Osteocyte (in vitro differentiated cells): ENCODE measurements at places on chromosomes 4 and X. TPM values are rescaled to one million over a fixed set of nuclear protein-coding genes. Genes with fewer than 3 reads are reported as not detected.

The ARSJ gene
- 61.7 and 63.3 TPM in 2 replicates for total RNA-seq

The PFKFB1 gene
- not detected in 2 replicates for total RNA-seq

The TCP11X1 gene
- not detected in 2 replicates for total RNA-seq

The OTUD6A gene
- total RNA-seq: not detected in 2 replicates

The NUDT10 gene
- 0.39 and 0.59 TPM in 2 replicates for total RNA-seq

The HERC5 gene
- total RNA-seq: 0.81 and 0.91 TPM in 2 replicates

- no peak overlapping the region for H3K27ac ChIP-seq
- no peak for DNase-seq
- H3K36me3 ChIP-seq: no peaks in the 10 kb centered on the region
- no peak overlapping the region for H3K4me3 ChIP-seq
- H3K27me3 ChIP-seq: peaks cover 8% of the 10 kb centered on the region
- peaks cover 7% of the 10 kb centered on the region for H3K4me1 ChIP-seq
These were observed 248.0 kb upstream of the KCNIP4 start for GRCh38 chr4:22196551-22196950.

DNA sequence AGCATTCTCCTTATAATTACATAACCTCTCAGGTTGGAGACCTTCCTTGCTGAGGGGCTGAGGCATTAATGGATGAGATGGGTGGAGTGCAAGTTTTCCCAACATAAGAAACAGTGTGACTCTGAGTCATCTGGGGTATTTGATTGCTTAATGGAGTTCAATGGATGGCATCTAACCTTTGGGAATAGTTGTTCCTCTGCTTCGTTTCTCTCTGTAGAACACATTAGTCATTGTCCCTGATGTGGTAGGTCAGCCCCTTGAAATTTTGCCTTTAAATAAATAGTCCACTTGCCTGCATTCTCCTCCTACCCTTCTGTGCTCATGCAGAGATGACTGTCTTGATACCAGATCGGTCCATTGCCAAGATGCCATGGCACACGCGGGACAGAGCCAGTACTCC lies 38.6 kb downstream of the SLITRK2 start:
- H3K36me3 ChIP-seq: no peaks in the 10 kb centered on the region
- H3K27me3 ChIP-seq: no peaks in the 10 kb centered on the region
- H3K27ac ChIP-seq: no peak overlapping the region
- no peaks in the 10 kb centered on the region for H3K4me1 ChIP-seq

GRCh38 chrX:129979207-129979920 lies 3.1 kb upstream of the BCORL1 start:
- H3K36me3 ChIP-seq: no peaks in the 10 kb centered on the region
- no peak for DNase-seq
- H3K4me3 ChIP-seq: peak overlapping the region; percentile 57
- H3K27ac ChIP-seq: no peak overlapping the region
- no peaks in the 10 kb centered on the region for H3K27me3 ChIP-seq

GRCh38 chr4:41358647-41359421 lies 102.1 kb downstream of the UCHL1 start:
- no peak for DNase-seq
- H3K36me3 ChIP-seq: no peaks in the 10 kb centered on the region
- peaks cover 5% of the 10 kb centered on the region for H3K4me1 ChIP-seq
- peaks cover 43% of the 10 kb centered on the region for H3K27me3 ChIP-seq

DNA sequence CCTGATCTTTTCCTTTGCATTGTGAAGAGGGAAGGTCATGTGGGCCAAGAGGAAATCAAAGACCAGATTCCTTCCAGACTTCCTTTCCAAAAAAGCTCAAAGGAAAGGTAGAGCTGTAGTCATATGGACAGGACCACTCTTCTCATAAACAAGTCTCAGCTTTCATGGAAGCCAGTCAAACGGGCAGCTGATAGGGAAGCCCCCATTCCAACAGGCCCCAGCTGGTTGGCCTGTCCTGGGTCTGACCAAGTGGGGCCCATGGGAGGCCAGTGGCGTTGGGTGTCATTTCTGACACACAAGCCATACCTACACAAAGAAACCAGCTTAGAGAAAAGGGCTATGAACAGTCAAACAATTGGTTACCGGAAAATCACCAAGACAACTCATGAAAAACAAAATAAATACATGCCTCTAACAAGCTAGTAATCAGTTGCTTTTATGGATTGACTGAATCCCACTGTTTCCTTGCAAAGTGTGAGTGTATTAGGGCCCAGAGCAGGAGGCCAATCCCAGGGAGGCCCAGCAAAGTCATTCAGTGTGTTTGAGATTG lies 149.6 kb upstream of the MAMLD1 start:
- H3K4me3 ChIP-seq: no peak overlapping the region
- H3K27ac ChIP-seq: no peak overlapping the region
- no peak for DNase-seq
- H3K4me1 ChIP-seq: peaks cover 2% of the 10 kb centered on the region

DNA sequence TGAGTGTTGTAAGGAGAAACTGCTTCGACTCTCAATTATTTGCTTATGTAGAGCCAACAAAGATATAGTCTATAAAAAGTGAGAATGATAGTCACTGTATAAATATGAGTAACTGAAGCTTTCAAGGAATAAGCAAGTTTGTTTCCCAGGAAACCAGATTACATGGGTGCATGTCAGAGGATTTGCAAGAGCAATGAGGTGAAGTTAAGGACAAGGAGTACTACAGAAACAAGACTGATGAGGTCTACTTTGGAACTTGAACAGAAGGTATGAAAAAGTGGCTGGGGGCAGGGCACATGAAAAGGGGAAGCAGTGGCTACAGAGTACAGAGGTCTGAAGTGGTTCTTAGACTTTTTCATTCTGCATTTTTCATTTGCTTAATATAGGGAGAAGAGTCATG lies 321.0 kb upstream of the CXXC4 start:
- H3K4me3 ChIP-seq: no peak overlapping the region
- H3K27me3 ChIP-seq: no peaks in the 10 kb centered on the region
- no peak overlapping the region for H3K27ac ChIP-seq
- H3K36me3 ChIP-seq: no peaks in the 10 kb centered on the region
- no peak for DNase-seq
- no peaks in the 10 kb centered on the region for H3K4me1 ChIP-seq

- peaks cover 51% of the 10 kb centered on the region for H3K4me1 ChIP-seq
- H3K36me3 ChIP-seq: peaks cover 2% of the 10 kb centered on the region
- H3K4me3 ChIP-seq: no peak overlapping the region
- DNase-seq: no peak
These were observed 177.9 kb upstream of the TENM3 start for GRCh38 chr4:182065255-182065654.

DNA sequence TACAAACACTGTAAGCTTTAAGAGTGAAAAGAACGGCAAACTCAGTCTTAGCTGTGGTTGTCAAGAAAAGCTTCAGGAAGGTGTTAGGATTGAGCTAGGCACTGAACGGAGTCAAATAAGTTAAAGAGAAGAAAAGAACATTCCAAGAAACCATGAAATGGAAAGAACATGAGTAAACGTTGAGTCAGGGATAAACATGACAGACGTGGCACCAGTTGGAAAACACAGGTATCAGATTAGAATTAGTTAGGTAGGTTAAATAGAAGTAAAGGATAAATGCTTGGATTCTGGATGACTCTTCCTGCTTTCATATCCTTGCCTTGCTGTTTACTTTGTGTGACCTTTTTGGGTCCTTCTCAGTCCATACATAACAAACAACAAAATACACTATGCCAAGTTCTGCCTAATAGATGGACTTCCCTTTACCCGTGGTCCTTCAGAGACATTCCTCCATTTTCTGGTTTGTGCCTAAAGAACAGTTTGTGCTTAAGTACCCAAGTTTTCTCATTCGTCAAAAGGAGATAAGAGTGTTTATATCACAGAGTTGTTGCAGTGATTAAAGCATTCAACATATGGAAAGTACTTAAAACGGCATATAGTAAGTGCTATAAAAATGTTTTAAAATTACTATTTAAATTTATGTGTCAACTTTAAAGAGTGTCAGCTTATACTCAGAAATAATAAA lies 446.9 kb downstream of the TMA16 start:
- DNase-seq: no peak
- H3K27ac ChIP-seq: no peak overlapping the region
- H3K27me3 ChIP-seq: no peaks in the 10 kb centered on the region
- H3K36me3 ChIP-seq: no peaks in the 10 kb centered on the region
- H3K4me1 ChIP-seq: no peaks in the 10 kb centered on the region

- peaks cover 4% of the 10 kb centered on the region for H3K36me3 ChIP-seq
- peak overlapping the region; percentile 99 for H3K27ac ChIP-seq
- peak; percentile 89 for DNase-seq
- H3K4me3 ChIP-seq: peak overlapping the region; percentile 44
These were observed 253.2 kb downstream of the SPRY1 start for GRCh38 chr4:123649645-123650391.

- H3K27ac ChIP-seq: no peak overlapping the region
- H3K4me1 ChIP-seq: no peaks in the 10 kb centered on the region
- DNase-seq: no peak
- H3K36me3 ChIP-seq: no peaks in the 10 kb centered on the region
- H3K27me3 ChIP-seq: no peaks in the 10 kb centered on the region
- no peak overlapping the region for H3K4me3 ChIP-seq
These were observed 348.6 kb downstream of the AR start for GRCh38 chrX:67892401-67892800.

- no peaks in the 10 kb centered on the region for H3K27me3 ChIP-seq
- H3K27ac ChIP-seq: no peak overlapping the region
- no peak overlapping the region for H3K4me3 ChIP-seq
- no peaks in the 10 kb centered on the region for H3K36me3 ChIP-seq
These were observed 174.4 kb upstream of the FGF13 start for GRCh38 chrX:138885886-138886285.

- peaks cover 3% of the 10 kb centered on the region for H3K36me3 ChIP-seq
- peaks cover 48% of the 10 kb centered on the region for H3K4me1 ChIP-seq
- peak overlapping the region; percentile 77 for H3K27ac ChIP-seq
- no peaks in the 10 kb centered on the region for H3K27me3 ChIP-seq
- no peak for DNase-seq
- H3K4me3 ChIP-seq: peak overlapping the region; percentile 28
These were observed 3.5 kb downstream of the CCNI start for GRCh38 chr4:77072195-77072753.

DNA sequence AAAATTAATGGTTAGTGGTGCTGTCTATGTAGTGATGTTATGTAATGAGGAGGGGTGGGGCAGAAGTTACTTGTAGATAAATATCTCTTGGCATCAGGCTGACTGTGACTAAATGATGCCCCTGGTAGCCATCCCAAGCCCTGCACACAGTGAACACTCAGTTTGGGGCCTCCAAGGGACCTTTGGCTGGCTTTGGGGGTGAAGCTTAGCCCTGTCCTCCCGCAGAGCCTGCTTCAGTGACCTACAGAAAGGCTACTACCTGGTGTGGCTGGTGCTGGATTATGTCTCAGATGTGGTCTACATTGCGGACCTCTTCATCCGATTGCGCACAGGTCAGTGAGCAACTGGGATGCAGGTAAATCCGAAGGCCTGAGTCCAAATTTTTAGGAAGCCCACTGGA lies 7.8 kb downstream of the CNGA2 start:
- DNase-seq: no peak
- H3K4me1 ChIP-seq: no peaks in the 10 kb centered on the region
- no peaks in the 10 kb centered on the region for H3K27me3 ChIP-seq
- no peak overlapping the region for H3K27ac ChIP-seq

DNA sequence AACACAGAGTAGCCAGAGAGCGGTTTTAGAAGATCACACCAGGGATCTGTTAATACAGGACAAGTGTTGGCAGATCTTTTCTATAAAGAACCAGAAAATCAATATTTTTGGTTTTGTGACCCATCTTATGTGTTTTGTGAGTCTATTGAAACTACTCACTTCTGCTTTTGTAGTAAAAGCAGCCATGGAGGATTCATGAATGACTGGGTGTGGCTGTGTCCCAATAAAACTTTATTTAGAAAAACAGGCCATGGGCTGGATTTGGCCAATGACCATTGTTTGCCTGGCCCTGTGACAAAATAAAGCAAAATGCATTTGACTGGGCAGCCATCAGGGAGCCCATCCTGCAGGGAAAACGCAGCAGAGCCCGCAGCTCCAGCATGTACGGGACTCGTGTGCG lies 99.9 kb upstream of the ADRA2C start:
- no peak overlapping the region for H3K27ac ChIP-seq
- no peak overlapping the region for H3K4me3 ChIP-seq
- DNase-seq: no peak
- H3K36me3 ChIP-seq: no peaks in the 10 kb centered on the region

GRCh38 chr4:13706120-13706519 lies 78.6 kb upstream of the BOD1L1 start:
- no peak for DNase-seq
- H3K27me3 ChIP-seq: peaks cover 6% of the 10 kb centered on the region
- no peak overlapping the region for H3K27ac ChIP-seq
- no peaks in the 10 kb centered on the region for H3K36me3 ChIP-seq
- no peak overlapping the region for H3K4me3 ChIP-seq

- no peak overlapping the region for H3K27ac ChIP-seq
- no peaks in the 10 kb centered on the region for H3K36me3 ChIP-seq
- H3K4me1 ChIP-seq: no peaks in the 10 kb centered on the region
- no peak for DNase-seq
- no peaks in the 10 kb centered on the region for H3K27me3 ChIP-seq
- H3K4me3 ChIP-seq: no peak overlapping the region
These were observed 70.6 kb upstream of the ANK2 start for GRCh38 chr4:112978691-112979472.

DNA sequence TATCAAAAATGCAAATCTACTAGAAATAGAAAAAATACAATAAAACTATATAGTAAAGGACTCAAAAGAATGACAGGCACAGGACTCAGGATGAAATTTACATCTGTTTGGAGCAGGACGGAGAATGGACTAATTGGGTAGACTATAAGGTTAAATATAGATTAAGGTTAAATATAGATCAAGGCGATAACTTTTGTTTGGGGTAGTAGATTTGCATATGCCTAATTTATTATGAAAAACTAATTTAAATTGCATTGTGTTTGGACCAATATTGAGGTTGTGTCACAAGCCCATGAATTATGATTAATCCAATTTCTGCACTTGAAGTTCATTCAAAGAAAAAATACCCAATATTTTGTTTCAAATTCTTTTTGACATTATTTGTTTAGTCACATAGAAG lies 31.0 kb downstream of the MTHFD2L start:
- no peak overlapping the region for H3K4me3 ChIP-seq
- H3K27ac ChIP-seq: no peak overlapping the region
- peaks cover 2% of the 10 kb centered on the region for H3K36me3 ChIP-seq
- DNase-seq: no peak

GRCh38 chrX:97431281-97431680 lies 547.6 kb downstream of the RPA4 start:
- DNase-seq: no peak
- H3K4me3 ChIP-seq: no peak overlapping the region
- H3K27me3 ChIP-seq: no peaks in the 10 kb centered on the region
- no peak overlapping the region for H3K27ac ChIP-seq
